ENCODE measurements at places on chromosomes 1 and 21. TPM values are rescaled to one million over a fixed set of nuclear protein-coding genes. Genes with fewer than 3 reads are reported as not detected.

NKAIN1 gene
- 29.5 TPM for total RNA-seq

MAP3K7CL gene
- total RNA-seq, result 2.8 TPM

AGRN gene
- total RNA-seq, result 120 TPM

HSD3B2 gene
- not detected for total RNA-seq

TMEM200B gene
- total RNA-seq, result 1.8 TPM

All from diencephalon (tissue), 1 donor.